CD4-positive, CD25-positive, alpha-beta regulatory T cell (primary cell): ENCODE measurements at places on chromosomes 13 and 19.

GRCh38 chr19:15210323-15210781 lies 9.6 kb upstream of the NOTCH3 start:
- DNase-seq: no peak

DNA sequence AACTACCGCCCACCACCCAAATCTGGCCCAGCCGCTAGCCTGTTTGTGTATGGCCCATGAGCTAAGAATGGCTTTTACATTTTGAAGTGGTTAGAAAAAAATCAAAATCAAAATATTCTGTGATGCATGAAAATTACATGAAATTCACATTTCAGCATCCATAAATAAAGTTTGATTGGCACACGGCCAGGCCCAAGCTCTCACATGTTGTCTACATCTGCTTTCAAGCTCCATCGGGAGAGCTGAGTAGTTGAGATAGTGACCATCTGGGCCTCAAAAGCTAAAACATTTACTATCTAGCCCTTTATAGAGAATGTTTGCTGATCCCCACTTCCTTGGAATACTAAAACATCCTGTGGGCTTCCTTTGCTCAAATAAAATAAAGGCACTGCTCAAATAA lies 14.5 kb downstream of the RFX2 start:
- DNase-seq: no peak

DNA sequence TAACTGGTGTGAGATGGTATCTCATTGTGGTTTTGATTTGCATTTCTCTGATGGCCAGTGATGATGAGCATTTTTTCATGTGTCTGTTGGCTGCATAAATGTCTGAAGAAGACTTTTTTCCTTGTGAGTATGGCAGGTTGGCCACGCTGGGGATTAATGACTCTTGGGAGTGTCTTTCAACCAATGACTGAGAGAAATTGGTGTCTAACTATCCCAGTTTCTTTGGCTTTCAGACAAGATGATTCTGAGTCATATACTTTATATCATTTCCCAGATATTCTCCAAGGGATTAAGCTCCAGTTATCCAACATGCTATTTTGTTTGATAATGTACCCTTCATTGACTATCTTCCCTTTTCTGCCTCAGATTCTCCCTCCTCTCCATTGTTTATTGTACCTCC lies 35.5 kb upstream of the CSNK1A1L start:
- DNase-seq: no peak

DNA sequence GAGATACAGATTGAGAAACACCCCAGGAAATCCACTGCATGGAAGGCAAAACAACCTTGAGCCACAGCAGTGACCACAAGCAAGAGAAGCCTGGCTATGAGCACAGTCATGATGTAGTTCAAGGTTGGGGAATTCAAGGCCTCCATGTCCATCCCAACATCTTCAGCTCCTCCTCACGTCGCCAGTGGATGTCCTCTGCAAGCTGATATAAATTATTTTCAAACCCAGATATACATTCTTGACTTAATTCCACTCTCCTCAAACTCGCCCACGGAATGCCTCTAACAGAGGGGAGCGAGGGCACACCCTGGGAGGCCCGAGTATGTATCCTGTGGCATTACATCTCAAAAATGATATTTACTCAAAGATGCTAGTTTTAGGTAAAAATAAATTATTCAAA lies 105.5 kb downstream of the SHISA2 start:
- DNase-seq: no peak

DNA sequence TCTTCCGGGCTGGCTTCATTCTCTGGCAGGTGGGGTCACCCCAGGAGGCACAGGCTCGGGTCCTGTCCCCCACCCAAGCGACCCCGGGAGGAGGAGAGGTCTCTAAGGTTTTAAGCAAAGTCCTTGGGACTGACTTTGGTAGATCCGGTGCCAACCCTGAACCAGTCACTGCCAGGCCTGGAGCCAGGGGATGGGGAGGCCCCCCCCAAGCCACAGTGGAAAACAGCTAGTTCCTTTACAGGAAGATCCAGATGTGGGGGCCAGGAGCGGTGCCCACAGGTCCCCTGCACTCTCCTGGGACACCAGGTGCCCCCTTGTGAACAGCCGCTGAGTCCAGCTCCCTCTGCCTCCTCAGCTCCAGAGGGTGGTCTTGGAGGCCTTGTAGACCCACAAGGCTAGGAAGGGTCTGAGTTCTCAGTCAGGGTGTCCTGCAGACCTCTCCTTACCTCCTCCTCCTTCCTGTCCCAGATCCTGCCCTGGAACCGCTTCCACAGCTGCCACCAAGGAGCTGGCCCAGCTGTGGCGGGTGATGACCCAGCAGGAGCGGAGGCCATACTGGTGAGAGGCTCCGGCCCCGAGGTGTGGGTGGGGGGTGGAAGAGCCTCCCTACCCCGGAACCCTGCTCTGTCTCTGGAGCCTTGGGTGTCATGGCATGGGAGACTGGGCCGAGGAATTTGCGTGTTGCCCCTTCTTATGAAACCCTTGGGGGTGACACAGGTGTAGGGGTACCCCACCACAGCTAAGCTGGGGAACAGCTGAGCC lies 6.0 kb downstream of the SIX5 start:
- DNase-seq: no peak

DNA sequence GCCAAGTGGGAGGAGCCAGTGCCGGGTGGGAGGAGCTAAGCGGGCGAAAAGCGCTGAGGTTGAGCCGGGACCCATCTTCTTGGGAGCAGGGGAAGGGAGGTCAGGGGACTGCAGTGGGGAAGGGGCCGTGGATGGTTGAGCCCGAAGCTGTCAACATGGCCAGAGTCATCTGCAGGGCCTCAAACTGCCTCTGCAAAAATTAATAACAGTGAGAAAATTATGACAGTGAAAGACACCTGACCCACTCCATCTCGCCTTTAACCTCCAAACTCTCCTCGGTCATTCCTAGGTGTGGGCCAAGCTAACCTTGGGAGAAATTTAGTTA lies 30.1 kb downstream of the ZNF557 start:
- DNase-seq: no peak

DNA sequence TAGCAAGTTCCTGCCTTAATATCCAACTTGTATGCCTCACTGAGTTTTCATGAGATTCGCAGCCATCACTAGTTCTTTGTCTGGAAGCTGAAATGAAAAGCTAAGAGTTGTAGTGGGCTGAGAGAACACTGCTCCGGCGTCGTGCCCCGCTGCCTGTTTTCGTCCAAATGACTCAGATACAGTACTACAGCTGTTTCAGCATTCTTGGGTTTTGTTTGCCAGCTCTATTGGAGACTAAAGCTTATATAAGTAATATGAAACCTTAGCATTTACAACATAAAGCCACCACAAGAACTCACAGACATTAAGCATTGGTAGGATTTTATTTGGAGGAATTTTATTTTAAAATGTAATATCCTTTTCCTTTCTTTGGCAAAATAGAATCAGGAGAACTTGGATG lies 299.7 kb downstream of the DLEU7 start:
- DNase-seq: no peak

- no peak for DNase-seq
Observed at GRCh38 chr13:46575818-46576221, 22.9 kb downstream of the LRCH1 start.

- no peak for DNase-seq
Observed at GRCh38 chr13:95596701-95597100, 44.2 kb downstream of the CLDN10 start.

DNA sequence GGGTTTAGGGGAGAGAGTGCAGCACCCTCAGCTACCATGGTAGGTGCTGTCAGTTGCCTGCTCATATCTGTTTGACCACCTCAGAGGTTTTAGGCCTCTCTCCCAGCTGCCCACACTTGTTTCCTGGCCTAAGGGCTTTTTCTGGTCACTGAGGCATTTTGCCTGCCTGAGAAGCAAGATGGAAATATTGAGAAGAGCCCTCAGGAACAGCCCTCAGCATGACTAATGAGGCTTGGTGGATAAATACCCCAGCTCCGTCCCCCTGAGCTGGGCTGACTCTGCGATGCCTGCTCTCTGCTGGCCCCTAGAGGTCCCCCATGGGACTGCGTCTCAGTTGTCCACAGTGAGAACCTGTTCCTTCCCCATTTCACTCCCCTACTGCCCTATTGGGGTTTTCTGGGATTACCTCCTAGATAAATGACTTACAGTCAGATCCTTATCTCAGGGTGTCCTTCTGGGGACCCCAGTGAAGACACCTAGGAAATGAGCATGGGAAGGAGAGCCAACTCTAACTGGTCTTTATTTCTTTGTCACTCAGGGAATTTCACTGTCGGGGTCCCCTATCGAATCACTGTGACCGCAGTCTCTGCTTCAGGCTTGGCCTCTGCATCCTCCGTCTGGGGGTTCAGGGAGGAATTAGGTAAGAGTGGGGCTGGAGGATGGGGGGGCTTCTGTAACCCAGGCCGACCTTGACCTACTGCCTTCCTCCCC lies 13.3 kb downstream of the PALM3 start:
- peak; percentile 59 for DNase-seq

- no peak for DNase-seq
Observed at GRCh38 chr13:110341445-110342244, 34.6 kb downstream of the COL4A2 start.
